ENCODE measurements at places on chromosomes 4 and X.
A peak's percentile ranks its signal among the peaks of the same experiment; 100 is the strongest.

DNA sequence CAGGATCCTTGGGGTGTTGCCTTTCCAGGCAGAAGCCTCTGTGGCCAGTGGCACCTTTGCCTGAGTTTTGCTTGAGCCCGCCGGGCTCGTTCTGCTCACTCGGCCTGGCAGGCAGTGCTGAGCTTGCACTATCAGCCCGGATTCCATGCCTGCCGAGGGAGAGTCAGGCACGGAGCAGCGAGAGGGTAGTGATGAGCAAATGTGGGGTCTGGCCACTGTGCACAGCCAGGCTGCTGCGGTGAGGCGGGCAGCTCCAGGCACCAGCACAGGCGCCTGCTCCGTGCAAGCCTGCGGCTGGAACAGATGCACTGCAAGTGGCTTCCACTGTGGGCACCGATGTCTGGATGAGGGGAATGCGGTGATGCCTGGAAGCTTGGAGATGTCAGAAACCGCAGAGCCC lies 619.2 kb downstream of the RAPGEF2 start:
- DNase-seq: no peak
- H3K27ac ChIP-seq: no peak overlapping the region
- H3K4me1 ChIP-seq: no peaks in the 10 kb centered on the region
- no peak overlapping the region for H3K4me3 ChIP-seq
- H3K36me3 ChIP-seq: no peaks in the 10 kb centered on the region
- no peaks in the 10 kb centered on the region for H3K27me3 ChIP-seq

DNA sequence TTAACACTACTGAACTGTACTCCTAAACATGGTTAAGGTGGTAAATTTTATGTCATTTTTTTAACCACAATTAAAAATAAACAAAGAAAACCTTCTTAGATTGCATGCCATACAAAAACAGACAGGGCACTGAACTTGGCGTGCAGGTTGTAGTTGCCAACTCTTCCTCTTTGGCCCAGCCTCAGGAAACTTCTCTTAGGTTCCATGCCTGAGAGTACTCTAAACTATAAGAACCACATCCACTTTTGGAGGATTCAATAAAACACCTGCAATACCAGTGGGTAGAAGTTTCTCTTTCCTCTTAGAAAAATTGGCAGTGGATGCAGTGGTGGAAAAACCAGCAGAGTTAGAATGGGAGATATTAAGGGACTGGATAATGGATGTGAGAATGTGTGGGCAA lies 103.4 kb downstream of the LUZP4 start:
- H3K4me1 ChIP-seq: no peaks in the 10 kb centered on the region
- no peak for DNase-seq
- no peaks in the 10 kb centered on the region for H3K27me3 ChIP-seq

GRCh38 chrX:3501833-3502535 lies 155.5 kb upstream of the MXRA5 start:
- no peak for DNase-seq
- H3K4me3 ChIP-seq: no peak overlapping the region
- no peaks in the 10 kb centered on the region for H3K4me1 ChIP-seq

GRCh38 chr4:86831262-86832130 lies 17.7 kb downstream of the SLC10A6 start:
- peaks cover 21% of the 10 kb centered on the region for H3K4me1 ChIP-seq
- H3K36me3 ChIP-seq: peaks cover 8% of the 10 kb centered on the region
- DNase-seq: no peak
- no peaks in the 10 kb centered on the region for H3K27me3 ChIP-seq

- DNase-seq: no peak
- H3K4me1 ChIP-seq: no peaks in the 10 kb centered on the region
- no peaks in the 10 kb centered on the region for H3K36me3 ChIP-seq
- H3K4me3 ChIP-seq: no peak overlapping the region
- no peak overlapping the region for H3K27ac ChIP-seq
Observed at GRCh38 chr4:122633211-122633610, 12.3 kb upstream of the IL21 start.

- H3K4me3 ChIP-seq: no peak overlapping the region
- H3K27me3 ChIP-seq: no peaks in the 10 kb centered on the region
- H3K4me1 ChIP-seq: no peaks in the 10 kb centered on the region
- H3K27ac ChIP-seq: no peak overlapping the region
- peaks cover 3% of the 10 kb centered on the region for H3K36me3 ChIP-seq
Observed at GRCh38 chr4:150570862-150571261, 11.1 kb upstream of the MAB21L2 start.

DNA sequence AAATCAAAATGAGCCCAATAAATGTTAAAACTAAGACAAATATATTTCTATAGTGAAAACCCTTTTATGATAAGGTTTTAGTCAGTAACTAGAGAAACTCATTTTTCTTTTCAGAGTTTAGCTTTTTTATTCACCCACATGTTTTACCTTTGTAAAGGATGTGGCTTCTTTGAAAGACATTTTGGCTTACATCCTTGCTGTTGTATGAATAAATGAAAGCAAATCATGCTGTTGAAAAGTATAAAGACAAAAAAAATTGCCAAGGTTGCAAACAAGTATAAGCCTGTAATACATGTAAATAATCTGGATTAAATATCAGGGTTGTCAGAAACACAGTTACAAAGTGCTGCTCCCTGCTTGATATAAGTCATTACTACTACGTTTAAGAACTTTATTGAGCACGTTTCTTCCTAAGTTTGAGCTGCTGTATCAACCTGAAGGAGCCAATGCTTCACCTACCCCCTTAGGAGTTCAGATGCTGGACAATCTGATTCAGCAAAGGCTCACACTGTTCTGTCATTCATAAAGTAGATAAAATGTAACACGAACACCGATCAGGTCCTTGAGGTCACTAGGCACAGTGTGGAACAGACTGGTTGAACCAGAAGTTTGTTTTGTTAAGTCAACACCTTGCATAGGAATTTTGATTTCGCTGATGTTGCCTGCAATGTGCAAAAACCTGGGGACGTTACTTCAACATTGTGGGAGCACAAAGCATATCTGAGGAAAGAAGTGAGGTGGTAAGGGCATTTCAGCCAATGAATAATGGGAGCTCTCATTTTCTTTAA lies 321.2 kb upstream of the BMP3 start:
- H3K4me1 ChIP-seq: peaks cover 8% of the 10 kb centered on the region
- no peaks in the 10 kb centered on the region for H3K36me3 ChIP-seq
- H3K27ac ChIP-seq: no peak overlapping the region
- no peaks in the 10 kb centered on the region for H3K27me3 ChIP-seq
- no peak overlapping the region for H3K4me3 ChIP-seq

GRCh38 chr4:22031423-22031822 lies 82.9 kb upstream of the KCNIP4 start:
- no peak overlapping the region for H3K27ac ChIP-seq
- H3K4me1 ChIP-seq: no peaks in the 10 kb centered on the region
- no peaks in the 10 kb centered on the region for H3K36me3 ChIP-seq
- H3K4me3 ChIP-seq: no peak overlapping the region

- no peak overlapping the region for H3K4me3 ChIP-seq
- no peak overlapping the region for H3K27ac ChIP-seq
- H3K36me3 ChIP-seq: no peaks in the 10 kb centered on the region
- no peaks in the 10 kb centered on the region for H3K4me1 ChIP-seq
- DNase-seq: no peak
Observed at GRCh38 chr4:48943387-48943786, 36.8 kb upstream of the OCIAD2 start.

- no peaks in the 10 kb centered on the region for H3K4me1 ChIP-seq
- no peak overlapping the region for H3K4me3 ChIP-seq
- DNase-seq: no peak
- H3K36me3 ChIP-seq: no peaks in the 10 kb centered on the region
- no peaks in the 10 kb centered on the region for H3K27me3 ChIP-seq
Observed at GRCh38 chrX:48713847-48714246, 17.3 kb downstream of the SUV39H1 start.

- H3K36me3 ChIP-seq: no peaks in the 10 kb centered on the region
- peak overlapping the region; percentile 95 for H3K27ac ChIP-seq
- H3K4me1 ChIP-seq: peaks cover 44% of the 10 kb centered on the region
- no peaks in the 10 kb centered on the region for H3K27me3 ChIP-seq
- peak overlapping the region; percentile 85 for H3K4me3 ChIP-seq
Observed at GRCh38 chr4:75672461-75673026, 667 bp downstream of the G3BP2 start.

GRCh38 chr4:32102896-32103295 lies 1382.7 kb downstream of the PCDH7 start:
- no peak for DNase-seq
- no peaks in the 10 kb centered on the region for H3K36me3 ChIP-seq
- H3K4me1 ChIP-seq: no peaks in the 10 kb centered on the region
- H3K4me3 ChIP-seq: no peak overlapping the region
- H3K27ac ChIP-seq: no peak overlapping the region

GRCh38 chrX:101677028-101677427 lies 17.4 kb upstream of the ARMCX2 start:
- no peak overlapping the region for H3K27ac ChIP-seq
- no peaks in the 10 kb centered on the region for H3K4me1 ChIP-seq
- no peaks in the 10 kb centered on the region for H3K36me3 ChIP-seq
- no peak for DNase-seq
- H3K4me3 ChIP-seq: no peak overlapping the region

- no peak for DNase-seq
- no peak overlapping the region for H3K27ac ChIP-seq
- H3K27me3 ChIP-seq: peaks cover 57% of the 10 kb centered on the region
- H3K36me3 ChIP-seq: no peaks in the 10 kb centered on the region
- H3K4me1 ChIP-seq: peaks cover 29% of the 10 kb centered on the region
Observed at GRCh38 chr4:157219711-157220370, 687 bp upstream of the GRIA2 start.

DNA sequence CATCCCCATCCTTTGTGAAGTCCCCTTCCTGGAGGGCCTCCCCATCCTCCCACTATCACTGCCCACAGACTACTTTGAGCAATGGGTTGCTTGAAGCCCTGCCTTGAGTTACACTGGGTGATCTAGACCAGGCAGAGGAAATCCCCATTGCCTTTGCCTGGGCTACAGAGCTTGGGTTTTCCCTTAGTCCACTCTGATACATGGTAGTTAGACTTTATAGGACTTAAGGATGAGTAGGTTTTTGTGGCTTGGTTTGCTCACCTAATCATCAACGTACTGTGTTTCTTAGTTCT lies 56.6 kb downstream of the TMEM131L start:
- H3K27ac ChIP-seq: no peak overlapping the region
- peaks cover 22% of the 10 kb centered on the region for H3K4me1 ChIP-seq
- H3K27me3 ChIP-seq: no peaks in the 10 kb centered on the region

- H3K4me1 ChIP-seq: no peaks in the 10 kb centered on the region
- no peak overlapping the region for H3K4me3 ChIP-seq
- H3K27ac ChIP-seq: no peak overlapping the region
- H3K36me3 ChIP-seq: no peaks in the 10 kb centered on the region
- peak; percentile 73 for DNase-seq
- no peaks in the 10 kb centered on the region for H3K27me3 ChIP-seq
Observed at GRCh38 chrX:1041091-1041490, 171.4 kb downstream of the CRLF2 start.

DNA sequence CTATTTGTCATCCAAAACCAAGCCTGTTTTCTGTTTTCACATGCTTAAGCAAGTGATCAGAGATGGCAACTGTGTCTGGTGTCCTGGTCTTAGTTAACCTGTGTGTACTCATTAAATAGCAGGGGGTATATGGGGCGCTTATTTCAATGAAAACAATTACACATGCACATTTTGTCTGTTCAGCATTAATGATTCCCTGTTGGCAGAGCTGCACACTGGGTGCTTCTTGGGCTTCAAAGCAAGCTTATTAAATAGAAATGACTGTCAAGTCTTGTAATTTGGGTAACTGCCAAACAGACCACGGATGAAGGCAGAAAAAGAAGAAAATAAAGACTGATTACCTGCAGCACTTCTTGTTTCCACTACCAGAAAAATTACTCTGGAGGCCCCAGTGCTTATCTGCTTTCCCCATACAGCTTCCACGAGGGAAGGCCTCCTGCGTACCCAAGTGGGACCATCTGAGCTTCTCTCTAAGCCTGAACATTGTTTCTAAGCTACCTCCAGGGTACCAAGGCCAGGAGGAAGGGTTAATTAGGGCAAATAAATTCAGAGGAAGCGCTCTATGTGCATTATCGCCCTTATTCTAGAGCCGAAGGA lies 107.2 kb upstream of the TBL1X start:
- H3K4me1 ChIP-seq: peaks cover 4% of the 10 kb centered on the region
- H3K4me3 ChIP-seq: no peak overlapping the region
- no peaks in the 10 kb centered on the region for H3K27me3 ChIP-seq

DNA sequence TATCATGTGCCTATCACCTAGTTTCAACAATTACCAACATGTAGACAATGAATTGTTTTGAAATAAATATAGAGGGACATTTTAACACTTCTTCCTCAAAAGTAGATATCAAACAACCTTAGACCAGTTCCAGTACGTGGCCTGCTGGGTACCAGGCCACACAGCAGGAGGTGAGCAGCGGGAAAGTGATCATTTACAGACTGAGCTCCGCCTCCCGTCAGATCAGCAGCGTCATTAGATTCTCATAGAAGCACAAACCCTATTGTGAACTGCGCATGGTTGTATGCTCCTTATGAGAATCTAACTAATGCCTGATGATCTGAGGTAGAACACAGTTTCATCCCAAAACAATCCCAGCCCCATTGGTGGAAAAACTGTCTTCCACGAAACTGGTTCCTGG lies 6.5 kb downstream of the BBS7 start:
- H3K4me3 ChIP-seq: no peak overlapping the region
- no peak for DNase-seq
- H3K27me3 ChIP-seq: no peaks in the 10 kb centered on the region

- H3K4me3 ChIP-seq: no peak overlapping the region
- DNase-seq: no peak
- H3K36me3 ChIP-seq: no peaks in the 10 kb centered on the region
- no peaks in the 10 kb centered on the region for H3K27me3 ChIP-seq
- no peaks in the 10 kb centered on the region for H3K4me1 ChIP-seq
Observed at GRCh38 chrX:68355629-68355920, 77.7 kb downstream of the OPHN1 start.

GRCh38 chrX:129678614-129679195 lies 23.9 kb upstream of the APLN start:
- no peaks in the 10 kb centered on the region for H3K27me3 ChIP-seq
- peaks cover 14% of the 10 kb centered on the region for H3K4me1 ChIP-seq
- no peak for DNase-seq

GRCh38 chr4:9146967-9147366 lies 23.2 kb upstream of the FAM90A26 start:
- H3K27ac ChIP-seq: no peak overlapping the region
- no peak overlapping the region for H3K4me3 ChIP-seq
- no peak for DNase-seq

DNA sequence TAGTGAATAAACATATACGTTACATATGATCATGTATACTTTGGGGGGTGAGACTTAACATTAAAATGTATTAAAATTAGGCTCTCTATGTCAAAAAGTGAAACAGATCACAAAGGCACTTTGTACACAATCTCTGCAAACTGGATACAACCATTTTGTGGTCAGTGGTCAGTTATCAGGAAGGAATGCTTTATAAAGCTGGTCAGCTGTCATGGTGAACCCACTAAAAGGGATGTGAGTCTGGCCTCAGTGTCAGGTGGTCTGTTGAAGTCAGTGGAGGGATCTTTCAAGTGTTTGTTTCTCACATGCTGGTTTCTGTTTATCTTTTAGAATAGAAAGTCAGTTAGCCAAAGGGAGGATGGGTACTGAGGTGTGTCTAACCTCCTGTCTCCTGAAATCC lies 875.5 kb upstream of the INTU start:
- DNase-seq: no peak
- H3K27me3 ChIP-seq: no peaks in the 10 kb centered on the region
- H3K4me1 ChIP-seq: no peaks in the 10 kb centered on the region
- H3K27ac ChIP-seq: no peak overlapping the region
- no peak overlapping the region for H3K4me3 ChIP-seq

Measured in suprapubic skin (tissue), 4 donors.